ENCODE measurements at places on chromosomes 3 and 15.

DNA sequence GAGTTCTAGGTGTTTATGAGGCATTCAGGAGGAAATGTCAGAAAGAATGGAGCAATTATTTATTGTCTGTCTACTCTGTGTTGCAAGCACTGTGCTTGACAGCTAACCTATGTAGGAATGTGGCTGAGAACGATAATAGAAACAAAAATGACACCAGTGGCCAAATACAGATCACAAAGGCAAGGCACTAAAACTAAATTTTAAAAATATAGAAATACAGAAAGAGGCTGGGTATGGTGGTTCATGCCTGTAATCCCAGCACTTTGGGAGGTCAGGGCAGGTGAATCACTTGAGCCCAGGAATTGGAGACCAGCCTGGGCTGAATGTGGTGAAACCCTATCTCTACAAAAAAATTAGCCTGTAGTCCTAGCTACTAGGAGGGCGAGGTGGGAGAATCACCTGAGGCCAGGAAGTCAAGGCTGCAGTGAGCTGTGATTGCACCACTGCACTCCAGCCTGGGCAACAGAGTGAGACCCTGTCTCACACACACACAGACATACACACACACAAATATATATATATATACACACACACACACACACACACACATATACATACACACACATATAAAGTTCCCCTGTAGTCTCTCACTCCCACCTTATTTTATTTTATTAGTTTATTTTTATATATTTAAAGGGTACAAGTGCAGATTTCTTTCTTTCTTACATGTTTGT is 6.0 kb downstream of the PRKCI start:
- no peak for DNase-seq

GRCh38 chr15:94029495-94029894 is 201.9 kb upstream of the MCTP2 start:
- no peak for DNase-seq

DNA sequence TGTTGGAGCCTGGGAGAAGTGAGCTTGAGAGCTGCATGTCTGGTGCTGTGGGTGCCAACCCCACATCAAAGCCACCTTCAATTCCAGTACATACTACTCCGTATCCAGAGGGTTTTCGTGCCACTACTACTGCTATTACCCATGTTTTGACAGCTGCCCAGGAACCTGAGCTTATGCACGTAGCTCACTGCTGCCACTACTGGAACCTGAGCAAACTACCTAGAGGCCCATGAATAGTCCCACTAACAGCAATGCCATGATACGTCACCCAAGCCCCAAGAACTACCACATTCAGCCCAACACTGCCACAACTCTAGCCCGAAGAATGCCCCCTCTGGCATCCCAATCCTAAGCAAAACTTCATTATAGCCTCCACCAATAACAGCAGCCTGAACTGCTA is 215.2 kb upstream of the BCHE start:
- DNase-seq: no peak

DNA sequence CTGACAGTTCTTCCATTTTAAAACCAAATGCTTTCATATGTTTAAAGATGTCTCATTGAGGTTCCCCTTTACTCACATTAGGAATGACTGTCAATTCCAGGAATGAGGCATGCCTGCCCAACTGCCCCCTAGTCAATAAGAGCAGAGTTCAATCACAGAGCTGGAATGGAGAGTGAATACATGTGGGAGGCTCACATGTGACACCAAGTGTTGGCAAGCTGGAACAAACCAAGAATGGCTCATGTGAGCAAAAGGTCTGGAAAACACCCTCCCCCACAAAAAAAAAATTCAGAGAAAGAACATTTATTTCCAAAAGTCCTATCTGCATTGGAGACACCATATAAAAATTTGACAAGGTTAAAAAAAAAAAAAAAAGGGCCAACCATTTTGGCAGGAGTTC is 3.7 kb downstream of the PBRM1 start:
- DNase-seq: no peak

GRCh38 chr3:176167272-176167671 is 1030.0 kb downstream of the TBL1XR1 start:
- DNase-seq: no peak

Measured in naive thymus-derived CD8-positive, alpha-beta T cell (primary cell).